Left colon (tissue), 2 donors: ENCODE measurements at places on chromosomes 6 and 20.

GRCh38 chr6:137904822-137905617, 38.0 kb downstream of the TNFAIP3 start:
- peak; percentile 41 for DNase-seq

GRCh38 chr6:166173281-166173951, 5.8 kb upstream of the TBXT start:
- no peak for DNase-seq

GRCh38 chr6:108711826-108712225, 136.4 kb upstream of the ARMC2 start:
- no peak for DNase-seq

GRCh38 chr6:17349427-17349826, 44.0 kb upstream of the CAP2 start:
- DNase-seq = no peak

- DNase-seq = no peak
Observed at GRCh38 chr6:158999154-158999665, 792 bp downstream of the RSPH3 start.
